Heart right ventricle (tissue), 16 donors: ENCODE measurements at places on chromosomes 2 and 18. TPM values are rescaled to one million over a fixed set of nuclear protein-coding genes. Genes with fewer than 3 reads are reported as not detected.

- DNase-seq = no peak
Observed at GRCh38 chr2:168244318-168244717, 3.1 kb downstream of the STK39 start.

- DNase-seq = no peak
Observed at GRCh38 chr2:42314892-42315468, 46.0 kb downstream of the COX7A2L start.

The RMND5A gene
- 136 TPM for total RNA-seq

The NPHP1 gene
- 6.8 TPM for total RNA-seq

The LYG2 gene
- total RNA-seq = not detected

GRCh38 chr2:220756653-220757052 is 815.5 kb downstream of the EPHA4 start:
- no peak for DNase-seq

GRCh38 chr2:51111532-51111931 is 79.6 kb upstream of the NRXN1 start:
- no peak for DNase-seq

The LMAN2L gene
- total RNA-seq = 18.6 TPM

The SKA1 gene
- total RNA-seq = 0.20 TPM

GRCh38 chr2:46351098-46351749 is 54.0 kb downstream of the EPAS1 start:
- DNase-seq = no peak

DNA sequence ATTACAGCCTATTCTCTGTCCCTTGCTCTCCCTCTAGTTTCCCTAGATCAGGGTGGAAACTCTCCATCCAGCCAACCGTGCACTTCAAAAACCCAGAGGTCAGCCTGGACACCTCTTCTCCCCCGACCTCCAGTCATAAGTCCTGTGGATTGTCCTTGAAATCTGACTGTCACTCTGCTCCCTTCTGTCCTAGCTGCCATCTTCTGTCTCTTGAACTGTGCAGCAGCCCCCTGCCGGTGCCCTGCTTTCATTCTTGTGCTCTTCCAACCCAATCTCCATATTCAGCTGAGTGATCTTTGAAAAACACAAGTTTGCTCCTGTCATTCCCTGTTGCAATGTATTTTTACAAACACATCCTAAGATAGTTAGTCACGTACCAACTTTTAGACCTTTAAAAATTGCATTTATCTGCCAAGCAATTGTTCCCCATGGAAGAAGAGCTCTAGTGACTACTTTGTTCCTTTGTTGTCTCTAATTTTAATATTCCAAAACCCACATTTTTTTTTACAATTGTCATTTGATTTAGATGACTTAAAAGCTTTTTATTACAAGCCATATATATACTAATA is 254.3 kb downstream of the CAMKMT start:
- no peak for DNase-seq

DNA sequence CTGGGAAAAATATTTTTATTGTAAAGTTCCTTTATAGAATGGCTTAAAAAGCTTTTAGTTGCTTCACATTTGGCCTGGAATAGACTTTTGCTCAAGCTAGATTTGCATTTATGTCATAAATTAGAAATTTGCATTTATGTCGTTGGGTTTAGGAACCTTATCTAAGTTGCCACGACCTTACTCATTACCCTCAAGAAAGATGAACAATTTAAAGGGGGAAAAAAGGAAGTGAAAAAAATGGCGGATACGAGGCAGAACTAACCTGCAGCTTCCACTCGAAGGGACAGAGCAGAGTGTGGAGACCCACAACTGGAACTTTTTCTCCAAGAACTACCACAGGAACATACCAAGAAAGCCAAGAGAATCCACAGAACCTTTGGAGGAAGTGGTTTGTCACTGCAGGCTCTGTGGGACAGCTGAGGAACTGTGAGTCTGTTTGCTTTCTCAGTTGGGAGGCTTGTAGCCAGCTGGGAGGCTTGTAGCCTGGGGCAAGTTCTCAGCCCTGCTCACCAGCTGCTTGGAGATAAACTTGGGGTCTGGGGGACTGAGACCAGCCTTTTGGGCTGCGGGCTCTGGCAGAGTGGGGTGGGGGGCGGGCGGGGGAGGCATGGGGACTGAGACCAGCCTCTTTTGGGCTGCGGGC is 349.9 kb upstream of the MEIS1 start:
- DNase-seq = no peak
